ENCODE measurements at places on chromosomes 2 and 18.

GRCh38 chr18:39599251-39599650, 2033.7 kb upstream of the CELF4 start:
- DNase-seq: no peak

DNA sequence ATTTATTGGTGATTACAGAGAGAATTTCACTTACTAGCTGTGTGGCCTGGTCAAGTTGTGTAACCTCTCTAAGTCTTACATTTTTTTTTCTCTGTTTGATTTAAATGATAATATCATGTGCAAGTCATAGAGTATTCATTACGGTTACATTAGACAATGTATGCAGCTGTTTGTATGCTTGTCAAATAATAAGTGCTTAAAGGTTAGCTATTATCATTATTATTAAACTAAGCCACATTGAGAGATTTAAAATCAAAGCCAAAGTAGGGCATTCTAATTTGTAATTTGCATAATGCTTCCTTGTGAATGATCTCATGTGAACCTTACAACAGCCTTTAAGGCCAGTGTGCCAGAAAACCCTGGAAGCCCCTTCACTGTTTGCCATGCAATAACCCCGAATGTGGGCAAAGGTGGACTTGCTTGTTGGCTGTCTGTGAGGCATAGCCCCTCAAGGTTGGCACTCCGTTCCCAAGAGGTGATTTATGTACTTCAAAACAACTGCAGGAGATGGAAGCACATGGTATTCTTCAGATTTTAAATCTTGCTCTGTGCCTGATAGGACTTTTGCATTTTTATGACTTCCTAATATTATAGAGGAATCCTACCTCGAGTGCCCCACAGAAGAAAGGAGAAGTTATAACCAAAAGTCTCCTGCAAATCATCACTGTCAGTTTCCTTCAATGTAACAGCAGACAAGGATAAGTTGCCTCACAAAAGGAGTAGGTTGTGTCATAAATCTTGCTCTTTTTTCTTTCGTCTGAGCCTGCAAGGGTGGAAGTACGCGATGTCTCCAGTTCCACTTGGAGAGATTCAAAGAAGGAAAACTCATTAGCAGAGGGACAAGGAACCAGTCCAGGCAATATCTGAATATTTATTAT, 272.0 kb downstream of the TGIF1 start:
- no peak for DNase-seq

DNA sequence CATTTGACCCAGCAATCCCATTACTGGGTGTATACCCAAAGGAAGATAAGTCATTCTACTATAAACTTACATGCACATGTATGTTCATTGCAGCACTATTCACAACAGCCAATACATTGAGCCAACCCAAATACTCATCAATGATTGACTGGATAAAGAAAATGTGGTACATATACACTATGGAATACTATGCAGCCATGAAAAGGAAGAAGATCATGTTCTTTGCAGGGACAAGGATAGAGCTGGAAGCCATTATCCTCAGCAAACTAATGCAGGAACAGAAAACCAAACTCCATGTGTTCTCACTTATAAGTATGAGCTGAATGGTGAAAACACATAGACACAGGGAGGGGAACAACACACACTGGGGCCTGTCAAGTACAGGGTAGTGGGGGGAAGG, 226.7 kb upstream of the HNMT start:
- DNase-seq: no peak

- DNase-seq: peak; percentile 47
Measured at GRCh38 chr2:101230541-101231001, 22.1 kb upstream of the CNOT11 start.

DNA sequence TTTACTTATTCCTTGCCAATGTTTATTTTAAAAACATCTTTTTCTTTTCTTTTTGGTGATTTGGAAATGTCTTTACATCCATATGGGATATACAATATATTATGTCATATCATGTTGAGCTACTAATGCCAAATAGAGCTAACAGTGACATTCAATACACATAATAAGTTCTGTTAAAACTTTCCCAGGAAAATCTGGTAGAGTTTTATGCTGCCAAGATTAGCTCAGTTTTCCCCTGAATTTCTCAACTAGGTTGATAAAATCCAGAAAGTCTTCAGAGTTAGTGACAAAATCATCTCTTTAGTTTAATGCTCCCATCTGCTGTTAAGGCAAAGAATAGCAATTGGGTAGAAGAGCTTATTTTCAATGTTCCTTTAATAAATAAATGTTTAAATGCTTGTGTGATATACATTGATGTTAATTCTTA, 9.9 kb downstream of the COL3A1 start:
- no peak for DNase-seq

DNA sequence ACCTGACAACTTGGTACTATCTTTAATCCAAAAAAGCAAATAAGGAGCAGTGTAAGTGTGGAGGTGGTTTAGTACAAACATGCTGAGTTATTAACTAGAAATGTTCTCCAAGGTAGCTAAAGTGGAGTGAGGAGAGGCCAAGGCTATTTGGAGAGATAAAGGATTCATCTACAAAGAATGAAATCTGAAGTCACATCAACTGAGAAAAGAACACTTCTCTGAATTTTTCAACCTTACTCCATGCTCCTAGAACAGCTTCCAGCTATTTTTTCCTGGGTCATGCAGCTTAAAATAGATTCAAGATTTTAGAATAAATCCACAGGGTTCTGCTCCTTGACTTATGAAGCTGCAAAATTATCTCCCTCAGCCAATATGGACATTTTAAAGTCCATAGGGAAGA, 18.7 kb downstream of the IMMT start:
- DNase-seq: no peak

DNA sequence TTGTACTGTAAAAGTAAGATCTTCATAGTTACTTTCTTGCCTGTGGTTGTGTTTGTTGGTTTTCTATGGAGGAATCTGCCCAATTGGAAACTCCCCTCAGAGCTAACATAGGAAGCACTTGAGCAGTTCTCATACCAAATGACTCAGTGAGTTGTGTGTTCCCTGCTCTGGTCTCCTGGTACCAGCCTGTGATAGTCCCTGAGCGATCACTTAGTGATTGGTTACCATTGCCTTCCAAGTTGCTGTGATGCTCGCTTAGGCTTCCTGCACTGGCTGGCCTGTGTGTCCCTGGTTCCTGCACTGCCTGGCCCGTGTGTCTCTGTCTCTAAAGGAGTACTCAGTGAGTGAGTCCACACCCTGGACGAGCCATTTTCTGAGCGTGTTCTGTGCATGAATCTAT, 133.0 kb downstream of the MAP4K4 start:
- peak; percentile 89 for DNase-seq

DNA sequence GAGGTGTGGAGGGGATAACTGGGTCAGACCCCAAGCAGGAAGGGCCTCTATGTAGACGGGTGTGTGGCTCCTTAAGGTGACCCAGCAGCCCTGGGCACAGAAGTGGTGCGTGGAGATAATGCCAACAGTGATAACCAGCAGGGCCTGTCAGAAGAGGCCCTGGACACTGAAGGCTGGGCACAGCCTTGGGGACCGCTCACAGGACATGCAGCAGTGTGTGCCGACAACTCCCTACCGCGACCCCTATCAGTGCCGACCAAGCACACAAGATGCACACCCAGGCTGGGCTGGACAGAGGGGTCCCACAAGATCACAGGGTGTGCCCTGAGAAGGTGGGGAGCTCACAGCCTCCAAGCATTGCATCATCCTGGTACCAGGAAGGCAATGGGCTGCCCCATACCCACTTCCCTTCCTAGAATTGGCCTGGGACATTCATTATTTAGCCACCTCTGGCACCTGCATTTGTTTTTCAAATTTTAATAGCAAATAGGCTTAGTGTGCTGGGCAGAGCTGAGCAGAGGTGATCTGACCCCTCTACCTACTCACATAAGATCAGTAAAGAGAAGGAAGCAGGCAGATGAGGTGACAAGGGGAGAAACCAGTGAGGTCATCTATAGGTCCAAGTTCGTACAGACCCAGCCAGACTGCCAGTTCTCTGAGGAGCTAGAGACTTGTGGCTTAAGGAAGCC, 55.2 kb downstream of the BCL11A start:
- DNase-seq: no peak

DNA sequence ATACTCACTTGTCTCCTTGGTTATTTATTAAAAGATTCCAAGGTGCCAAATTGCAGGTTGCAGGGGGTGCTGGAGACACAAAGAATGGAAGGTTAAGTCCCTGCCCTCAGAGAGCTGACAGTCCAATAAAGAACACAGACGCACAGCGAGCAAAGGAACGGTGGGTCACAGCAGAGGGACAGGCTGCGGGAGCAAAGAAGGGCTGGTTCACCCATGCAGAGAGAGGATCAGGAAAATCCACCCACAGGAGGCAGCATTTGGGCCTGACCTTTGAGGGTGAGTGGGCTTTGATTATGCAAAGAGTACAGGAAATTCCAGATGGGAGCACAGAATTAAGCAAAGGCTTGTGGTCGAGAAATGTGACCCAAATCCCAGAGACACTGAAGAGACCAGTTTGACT, 45.0 kb downstream of the ZBTB7C start:
- no peak for DNase-seq

GRCh38 chr2:172864182-172864581, 128.5 kb downstream of the RAPGEF4 start:
- no peak for DNase-seq

DNA sequence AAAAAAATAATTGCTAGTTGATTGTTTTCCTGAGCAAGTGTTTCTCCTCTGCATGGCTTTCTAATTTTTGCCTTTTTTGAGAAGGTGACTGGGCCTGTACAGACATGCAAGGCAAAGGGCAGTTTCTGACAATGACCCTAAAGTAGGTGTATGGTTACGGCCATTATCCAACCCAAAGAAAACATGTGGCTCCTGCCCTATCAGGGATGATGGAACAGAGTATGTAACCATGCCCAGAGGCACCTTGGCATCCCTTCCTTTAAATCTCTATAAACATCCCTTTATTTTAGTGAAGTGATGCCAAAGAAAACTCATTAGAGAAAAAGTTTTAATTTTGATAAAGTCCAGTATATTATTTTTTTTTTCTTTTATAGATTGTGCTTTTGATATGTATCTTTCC, 217.5 kb downstream of the LPIN1 start:
- no peak for DNase-seq

DNA sequence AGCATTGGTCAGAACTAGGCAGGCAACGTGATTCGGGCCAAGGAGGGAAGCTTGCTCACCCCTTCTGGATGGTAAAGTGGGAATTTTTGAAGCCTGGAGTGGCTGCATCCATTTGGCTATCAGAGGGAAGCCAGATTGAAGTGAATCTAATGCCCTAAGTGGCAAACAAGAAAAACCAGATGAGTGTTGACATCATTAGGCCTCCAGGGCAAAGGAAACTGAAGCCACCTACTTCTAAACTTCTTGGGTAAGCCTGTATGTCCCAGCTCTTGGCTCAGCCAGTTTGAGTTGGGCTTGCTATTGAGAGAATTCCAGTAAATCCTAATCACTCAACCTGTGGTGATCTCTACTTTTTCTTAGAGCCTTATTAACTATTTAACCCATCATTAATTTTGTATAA, 20.9 kb downstream of the SOX11 start:
- DNase-seq: no peak

DNA sequence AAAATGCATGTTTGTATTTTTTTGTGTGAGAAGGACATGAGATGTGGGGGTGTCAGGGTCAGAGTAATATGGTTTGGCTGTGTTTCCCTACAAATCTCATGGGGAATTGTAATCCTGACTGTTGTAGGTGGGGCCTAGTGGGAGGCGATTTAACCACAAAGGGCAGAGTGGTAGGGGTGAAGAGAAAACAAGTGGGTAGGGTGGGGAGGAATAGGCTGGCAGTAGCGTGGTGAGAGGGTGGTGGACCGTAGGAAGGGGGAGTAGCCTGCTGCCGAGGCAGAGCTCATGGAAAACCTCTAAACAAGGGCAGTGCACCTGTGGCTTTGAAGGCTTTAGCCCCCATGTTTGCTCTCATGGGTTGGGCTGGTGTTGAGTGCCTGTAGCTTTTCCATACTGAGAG, 152.8 kb upstream of the ZNF519 start:
- DNase-seq: no peak

GRCh38 chr2:439556-440402, 151.9 kb upstream of the ALKAL2 start:
- no peak for DNase-seq

GRCh38 chr18:49241852-49242251, 218.6 kb downstream of the DYM start:
- peak; percentile 39 for DNase-seq

GRCh38 chr2:75608684-75609333, 37.8 kb upstream of the MRPL19 start:
- DNase-seq: peak; percentile 38

DNA sequence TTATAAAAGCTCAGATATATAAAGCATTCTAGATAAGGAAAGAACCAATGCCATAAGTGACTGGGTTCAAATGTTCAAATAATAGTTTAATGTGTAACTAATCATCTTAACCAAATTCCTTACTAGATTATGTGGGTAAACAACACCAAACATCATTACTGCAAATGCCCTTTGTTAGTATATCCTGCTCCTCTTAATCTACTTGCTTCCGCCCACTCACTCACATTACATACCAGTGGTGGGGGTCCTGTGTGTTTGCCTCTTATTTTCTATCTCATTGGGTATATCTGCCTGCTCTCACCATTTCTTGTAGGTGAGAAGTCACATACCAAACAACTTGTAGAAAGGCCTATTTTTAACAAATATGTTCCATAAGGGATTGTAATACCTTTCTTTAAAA, 562.1 kb downstream of the NRXN1 start:
- no peak for DNase-seq

- peak; percentile 22 for DNase-seq
Measured at GRCh38 chr2:233414273-233414654, 60.0 kb downstream of the DGKD start.

DNA sequence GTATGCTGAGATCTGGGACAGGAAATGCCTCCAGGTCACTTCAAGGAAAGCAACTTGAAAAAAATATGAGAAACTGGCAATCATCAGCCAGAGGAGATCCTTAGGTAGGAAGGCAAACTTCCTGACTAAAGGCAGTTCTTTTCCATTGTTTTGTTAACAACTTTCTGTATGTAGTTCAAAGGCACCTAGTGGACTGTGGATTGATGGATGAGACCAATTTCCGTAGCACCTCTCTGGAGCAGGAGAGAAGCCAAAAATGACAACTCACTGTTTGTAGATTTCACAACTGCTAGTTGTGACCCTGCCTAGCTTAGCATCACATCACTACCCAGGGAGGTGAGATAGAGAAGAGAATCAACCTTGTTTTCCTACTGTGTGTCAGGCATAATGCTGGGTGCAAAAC, 21.8 kb upstream of the NOSTRIN start:
- DNase-seq: peak; percentile 68

DNA sequence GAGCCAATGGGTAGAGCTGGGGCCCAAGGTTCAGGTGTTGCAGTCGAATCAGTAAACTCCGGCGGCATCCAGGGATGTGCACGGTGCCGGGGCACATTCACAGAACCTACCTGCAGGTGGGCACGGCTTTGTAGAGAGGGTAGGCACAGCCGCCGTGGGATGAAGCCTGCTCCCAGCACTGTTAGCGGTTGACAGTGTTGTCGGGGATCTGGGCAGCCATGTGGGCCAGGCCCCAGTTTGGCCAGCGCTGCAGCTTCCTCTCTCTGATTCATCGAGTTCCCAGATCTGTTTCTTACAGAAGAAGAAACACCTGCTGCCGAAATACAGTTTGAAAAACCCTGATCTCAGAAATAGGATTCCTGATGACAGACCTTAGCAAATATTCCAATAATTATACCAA, 274.8 kb downstream of the AGAP1 start:
- DNase-seq: no peak
